ENCODE measurements at places on chromosomes 1 and 21.
A peak's percentile ranks its signal among the peaks of the same experiment; 100 is the strongest.

- peak; percentile 80 for DNase-seq
These were observed 17.2 kb upstream of the RLF start for GRCh38 chr1:40143891-40144575.

DNA sequence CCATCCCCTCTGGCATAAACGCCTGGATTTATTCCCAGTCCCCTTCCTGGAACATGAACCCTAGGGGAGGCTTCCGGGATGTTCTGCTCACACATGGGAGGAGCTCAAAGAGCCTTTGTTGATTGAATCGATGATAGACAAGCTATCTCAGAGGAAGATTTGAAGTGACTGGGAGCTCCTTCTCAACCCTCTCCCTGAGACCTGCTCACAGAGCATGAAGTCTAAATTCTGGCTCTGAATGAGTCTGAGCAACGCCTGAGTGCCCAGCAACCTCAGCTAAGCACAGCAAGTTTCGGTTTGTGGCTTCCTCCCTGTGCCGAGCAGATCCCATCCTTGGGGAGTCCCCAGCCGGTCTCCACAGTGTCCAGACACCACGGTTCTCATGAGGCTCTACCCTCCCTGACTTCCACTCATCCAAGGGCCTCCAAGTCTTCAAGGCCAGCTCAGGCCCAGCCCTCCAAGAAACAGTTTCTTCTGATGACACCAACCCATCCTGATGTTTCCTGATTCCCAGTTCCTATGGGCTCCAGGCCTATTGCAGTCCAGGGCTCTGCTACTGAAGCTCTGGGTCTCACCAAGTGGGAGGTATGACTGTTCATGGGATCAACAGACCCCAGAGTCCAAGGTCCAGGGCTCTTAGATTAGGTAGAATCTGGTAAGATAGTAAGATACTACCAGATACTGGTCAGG, 190.8 kb downstream of the DYRK1A start:
- no peak for DNase-seq

- DNase-seq: no peak
These were observed 160.1 kb upstream of the CSF3R start for GRCh38 chr1:36642802-36643201.

- DNase-seq: peak; percentile 74
These were observed 16.5 kb downstream of the CCDC30 start for GRCh38 chr1:42479621-42480020.
